Epithelial cell of proximal tubule (primary cell): ENCODE measurements at places on chromosomes 12 and 14.

GRCh38 chr14:81336009-81336408 is 64.1 kb downstream of the STON2 start:
- no peak for DNase-seq

DNA sequence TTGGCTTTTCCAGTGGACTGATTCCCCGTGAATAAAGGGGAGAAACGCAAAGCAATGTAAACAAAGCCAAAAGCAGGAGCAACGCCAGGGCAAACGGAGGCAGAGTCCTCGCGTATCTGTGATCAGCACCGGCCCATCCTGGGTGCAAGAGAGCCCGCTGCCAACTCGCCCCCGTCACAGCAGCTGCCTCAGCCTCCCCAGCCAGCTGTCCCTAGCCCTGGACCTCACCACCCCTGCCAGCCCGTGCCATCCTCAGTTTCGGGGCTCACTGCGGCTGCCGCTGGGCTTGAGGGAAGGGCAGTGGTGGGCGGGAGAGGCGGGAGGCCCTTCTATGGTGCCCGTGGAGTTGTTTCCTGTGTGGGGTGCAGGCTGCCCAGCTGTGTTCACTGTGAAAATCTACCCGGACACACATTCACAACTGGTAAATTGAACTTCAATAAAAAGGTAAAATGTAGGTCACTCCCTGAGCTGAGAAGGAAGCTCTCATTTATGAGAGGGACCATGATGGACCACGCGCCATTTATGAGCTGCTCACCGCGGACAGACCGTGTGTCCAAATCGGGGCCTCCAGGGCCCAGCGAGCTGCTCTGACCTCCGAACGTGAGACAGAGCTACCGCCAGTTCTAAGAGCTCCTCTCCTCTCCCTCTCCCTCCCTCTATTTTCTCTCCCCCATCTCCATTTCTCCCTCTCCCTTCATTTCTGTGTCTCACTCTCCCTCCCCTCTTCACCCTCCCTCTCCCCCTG is 330.5 kb upstream of the SFSWAP start:
- DNase-seq: no peak

GRCh38 chr12:95582230-95583058 is 31.2 kb upstream of the USP44 start:
- DNase-seq: no peak

- DNase-seq: no peak
Observed at GRCh38 chr12:105773471-105773870, 365.3 kb downstream of the NUAK1 start.

GRCh38 chr12:102498471-102498870 is 18.1 kb upstream of the IGF1 start:
- no peak for DNase-seq

GRCh38 chr14:52417139-52417538 is 103.0 kb downstream of the PTGER2 start:
- no peak for DNase-seq

DNA sequence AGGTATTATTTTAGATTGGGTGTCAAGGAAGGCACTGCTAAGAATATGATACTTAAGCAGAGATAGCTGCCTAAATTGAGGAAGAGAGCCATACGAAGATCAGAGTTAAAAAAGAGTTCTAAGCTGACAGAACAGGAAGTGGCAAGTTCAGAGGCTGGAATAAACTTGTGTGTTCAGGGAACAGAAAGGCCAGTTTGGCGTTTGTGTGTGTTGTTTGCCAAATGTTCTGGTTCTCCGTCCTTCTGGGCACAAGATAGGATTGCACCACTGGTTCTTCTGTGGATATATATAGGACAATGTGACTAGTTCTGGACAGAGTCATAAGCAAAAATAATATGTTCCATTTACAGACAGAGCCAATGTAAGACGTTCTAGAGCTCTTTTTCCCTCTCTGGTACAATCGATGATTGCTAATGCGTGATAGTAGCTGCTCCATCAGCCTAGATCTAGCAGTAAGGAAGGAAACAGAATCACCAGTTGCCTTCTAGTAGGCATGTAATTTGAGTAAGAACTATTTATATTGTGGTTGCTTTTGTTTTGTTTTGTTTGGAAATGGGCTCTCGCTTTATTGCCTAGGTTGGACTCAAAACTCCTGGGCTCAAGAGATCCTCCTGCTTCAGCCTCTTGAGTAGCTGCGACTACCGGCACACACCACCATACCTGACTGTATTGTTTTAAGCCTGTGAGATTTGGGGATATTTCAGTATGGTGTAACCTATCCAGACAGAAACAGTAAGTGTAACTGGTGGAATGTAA is 7.4 kb downstream of the BBS10 start:
- DNase-seq: no peak

DNA sequence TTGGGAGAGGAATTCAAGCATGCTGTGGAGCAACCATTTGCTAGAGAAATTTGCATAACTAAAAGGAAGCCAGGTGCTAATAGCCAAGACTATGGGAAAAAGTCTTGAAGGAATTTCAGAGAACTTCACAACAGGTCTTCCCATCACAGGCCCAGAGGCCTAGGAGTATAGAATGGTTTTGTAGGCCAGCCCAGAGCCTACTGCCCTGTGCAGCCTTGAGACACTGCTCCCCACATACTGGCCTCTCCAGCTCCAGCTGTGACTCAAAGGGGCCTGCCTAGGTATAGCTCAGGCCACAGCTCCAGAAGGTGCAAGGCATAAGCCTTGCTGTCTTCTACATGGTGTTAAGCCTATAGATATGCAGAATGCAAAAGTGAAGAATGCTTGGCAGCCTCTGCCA is 227.1 kb downstream of the SLC2A13 start:
- DNase-seq: no peak
